ENCODE measurements at places on chromosomes 3 and 15.

- no peak for DNase-seq
These were observed 128.3 kb upstream of the BFSP2 start for GRCh38 chr3:133271539-133271938.

DNA sequence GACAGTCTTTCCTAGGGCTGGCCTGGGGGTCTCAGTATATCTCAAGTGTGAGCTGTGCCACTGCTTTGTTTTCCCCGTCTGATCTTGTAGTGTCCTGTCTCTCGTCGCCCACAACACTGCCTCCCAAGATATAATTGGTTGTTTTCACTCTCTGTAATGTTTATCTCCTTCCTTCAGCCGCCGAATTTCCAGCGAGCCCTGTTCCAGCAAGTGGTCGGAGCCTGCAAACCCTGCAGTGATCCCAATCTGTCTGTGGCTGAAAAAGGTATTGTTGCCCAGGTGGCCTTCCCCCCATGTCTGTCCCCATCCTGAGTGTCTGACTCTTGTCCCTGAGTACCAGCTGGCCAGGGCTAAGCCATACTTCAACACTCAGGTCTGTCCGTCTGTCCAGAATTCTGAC lies 9.5 kb upstream of the MANF start:
- DNase-seq = no peak

DNA sequence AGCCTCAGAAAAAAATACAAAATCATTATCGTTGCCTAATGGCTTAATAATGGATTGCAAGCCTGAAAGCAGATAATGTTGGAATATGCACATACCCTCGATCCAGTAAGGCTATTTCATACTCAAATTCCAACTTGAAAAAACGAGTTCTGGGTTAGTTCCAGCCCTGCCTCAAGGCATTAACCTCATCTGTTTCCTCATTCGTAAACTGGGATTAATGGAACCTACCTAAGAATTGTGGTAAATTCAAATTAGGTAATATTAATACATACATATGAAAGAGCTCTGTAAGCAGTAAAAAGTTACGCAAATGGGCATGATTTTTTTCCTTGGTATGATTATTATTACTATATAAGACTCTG lies 107.5 kb downstream of the SRGAP3 start:
- DNase-seq = peak; percentile 81

DNA sequence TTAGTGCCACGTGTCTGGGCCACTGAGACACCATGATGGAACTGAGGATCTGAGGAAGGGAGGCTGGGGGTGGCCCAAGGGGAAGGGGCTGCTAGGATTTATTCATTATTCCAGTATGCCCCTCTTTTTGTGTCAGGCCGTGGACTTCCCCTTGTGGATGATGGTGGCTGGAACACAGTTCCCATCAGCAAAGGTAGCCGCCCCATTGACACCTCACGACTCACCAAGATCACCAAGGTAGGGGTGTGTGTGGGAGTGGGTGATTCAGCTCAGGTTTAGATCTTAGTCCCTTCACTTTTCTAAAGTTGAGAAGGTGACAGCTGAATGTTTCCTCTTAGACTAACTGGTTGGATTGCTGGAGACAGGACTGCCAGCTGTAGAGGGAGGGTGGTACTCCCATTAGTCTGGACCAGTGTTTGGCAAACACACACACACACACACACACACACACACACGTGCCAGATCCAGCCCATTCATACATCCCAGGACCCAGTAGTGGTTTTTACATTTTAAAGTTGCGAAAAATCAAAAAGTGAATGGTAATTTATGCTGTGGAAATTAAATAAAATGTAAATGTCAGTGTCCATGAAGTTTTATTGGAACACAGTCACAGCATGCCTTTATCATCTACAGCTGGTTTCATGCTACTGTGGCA lies 11.4 kb downstream of the EIF4G1 start:
- DNase-seq = no peak

- DNase-seq = no peak
These were observed 8.4 kb upstream of the CA12 start for GRCh38 chr15:63389902-63390670.

DNA sequence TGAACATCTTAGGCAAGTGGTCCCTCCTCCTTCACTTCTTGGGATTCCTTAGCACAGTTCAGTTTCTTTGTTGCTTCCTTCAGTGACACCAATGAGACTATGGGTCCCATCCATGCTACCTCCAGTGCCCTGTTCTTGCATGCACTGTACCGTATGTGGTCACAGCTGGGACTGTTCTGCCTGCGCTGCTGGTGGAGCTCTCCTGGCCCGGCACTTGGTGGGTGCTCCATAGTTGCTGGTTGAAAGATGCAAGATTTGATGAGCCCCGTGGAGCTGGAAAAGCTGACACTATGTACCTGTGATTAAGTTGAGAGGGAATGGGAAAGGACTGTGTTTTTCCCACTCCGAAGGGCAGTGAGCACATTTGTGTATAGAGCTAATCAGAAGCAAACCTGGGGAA lies 397.8 kb downstream of the LRTM1 start:
- no peak for DNase-seq

DNA sequence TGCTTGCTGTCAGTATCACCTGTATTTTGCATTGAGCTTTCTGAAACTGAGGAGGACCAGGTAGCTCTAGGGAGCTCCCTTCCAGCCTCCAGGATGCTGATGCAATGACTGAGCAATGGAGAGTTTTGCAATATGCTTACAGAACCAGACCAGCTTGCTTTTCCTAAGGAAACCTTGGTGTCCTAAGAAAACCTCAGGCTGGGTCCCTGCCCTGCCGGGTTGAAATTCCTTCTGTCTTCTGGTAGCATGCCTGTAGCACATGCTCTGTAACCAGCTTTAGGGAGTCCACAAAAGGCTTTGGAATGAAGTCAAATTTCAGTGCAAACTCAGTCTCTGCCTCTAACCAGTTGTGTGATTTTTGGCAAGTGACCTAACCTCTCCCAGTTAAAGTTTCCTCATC lies 65.8 kb upstream of the GSK3B start:
- DNase-seq = peak; percentile 22

GRCh38 chr15:25397100-25397499 lies 41.7 kb downstream of the UBE3A start:
- no peak for DNase-seq

GRCh38 chr3:48247401-48247811 lies 6.5 kb downstream of the ZNF589 start:
- DNase-seq = no peak

- no peak for DNase-seq
These were observed 23.3 kb downstream of the FBXO22 start for GRCh38 chr15:75926931-75927330.

DNA sequence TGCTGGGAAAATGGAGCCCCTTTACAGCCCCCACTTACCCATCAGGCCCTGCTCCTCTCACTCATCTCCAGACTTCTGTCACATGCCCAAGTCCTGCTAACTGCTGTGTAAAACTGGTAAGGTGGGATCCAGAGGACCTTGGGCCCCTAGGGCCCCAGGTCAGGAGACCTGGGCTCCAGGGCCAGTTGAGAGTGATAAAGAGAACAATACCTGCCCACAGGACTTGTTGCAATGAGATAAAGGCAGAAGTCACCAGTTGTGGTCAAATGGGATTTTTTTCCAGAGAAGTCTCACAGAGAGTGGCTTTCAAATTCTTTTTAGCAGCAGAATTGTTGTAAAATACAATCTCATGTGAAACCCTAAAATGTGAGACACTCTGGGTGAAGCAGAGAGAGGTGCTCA lies 753 bp downstream of the FURIN start:
- no peak for DNase-seq

- DNase-seq = no peak
These were observed 58.7 kb downstream of the FOXB1 start for GRCh38 chr15:60062826-60063225.

GRCh38 chr3:67940210-67940952 lies 286.0 kb upstream of the SUCLG2 start:
- no peak for DNase-seq

GRCh38 chr3:55726501-55726775 lies 239.3 kb upstream of the WNT5A start:
- no peak for DNase-seq

DNA sequence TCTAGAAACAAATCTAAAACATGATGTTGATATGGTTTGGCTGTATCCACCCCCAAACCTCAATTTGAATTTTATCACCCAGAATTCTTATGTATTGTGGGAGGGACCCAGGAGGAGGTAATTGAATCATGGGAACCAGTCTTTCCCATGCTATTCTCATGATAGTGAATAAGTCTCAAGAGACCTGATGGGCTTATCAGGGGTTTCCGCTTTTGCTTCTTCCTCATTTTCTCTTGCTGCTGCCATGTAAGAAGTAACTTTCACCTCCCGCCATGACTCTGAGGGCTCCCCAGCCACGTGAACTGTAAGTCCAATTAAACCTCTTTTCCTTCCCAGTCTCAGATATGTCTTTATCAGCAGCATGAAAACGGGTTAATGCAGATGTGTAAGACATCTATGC lies 232.7 kb upstream of the ONECUT1 start:
- no peak for DNase-seq

- no peak for DNase-seq
These were observed 1001.6 kb downstream of the ROBO2 start for GRCh38 chr3:78041486-78041885.

- no peak for DNase-seq
These were observed 88.8 kb downstream of the ANO10 start for GRCh38 chr3:43533009-43533408.

DNA sequence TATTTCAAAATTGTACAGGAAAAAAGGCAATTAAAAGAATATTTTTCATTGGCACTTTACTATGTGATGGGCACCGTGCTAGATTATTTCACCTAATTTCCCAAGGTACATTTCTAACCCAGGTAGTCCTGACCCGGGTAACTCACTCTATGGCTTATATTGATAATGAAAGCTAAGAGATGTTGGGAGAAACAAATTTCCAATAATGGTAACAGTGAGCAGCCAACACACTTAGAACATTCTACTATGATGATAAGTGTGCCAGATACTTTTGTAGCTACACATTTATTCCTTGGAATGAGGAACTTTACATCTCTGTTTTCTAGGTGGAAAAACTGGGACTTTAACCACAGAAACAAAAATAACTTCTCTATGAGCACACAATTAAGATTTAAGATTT lies 7.5 kb downstream of the CCNL1 start:
- no peak for DNase-seq

- DNase-seq = no peak
These were observed 234.9 kb downstream of the OPA1 start for GRCh38 chr3:193827871-193828270.

GRCh38 chr3:114350271-114350670 lies 56.4 kb downstream of the TIGIT start:
- DNase-seq = no peak

- peak; percentile 96 for DNase-seq
These were observed 17.6 kb upstream of the EPHB3 start for GRCh38 chr3:184543843-184544512.

DNA sequence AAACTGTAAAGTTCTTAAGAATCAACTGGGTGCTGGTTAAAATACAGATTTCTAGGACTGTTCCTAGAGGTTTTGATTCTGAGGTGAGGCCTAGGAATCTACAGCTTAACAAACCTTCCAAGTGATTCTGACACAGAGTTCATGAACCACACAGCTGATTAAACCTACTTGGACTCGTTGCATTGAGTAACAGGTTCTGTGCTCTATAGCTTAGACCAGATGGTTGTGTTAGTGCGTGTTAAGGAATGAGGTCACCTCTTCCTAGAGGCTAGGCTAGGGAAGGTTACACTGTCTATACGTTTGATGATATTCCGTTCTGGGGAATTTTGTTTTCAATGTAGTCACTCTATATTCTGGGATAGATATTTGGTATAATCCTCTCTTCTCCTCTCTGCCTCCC lies 21.9 kb downstream of the EID1 start:
- DNase-seq = no peak

- DNase-seq = peak; percentile 87
These were observed 151.3 kb downstream of the XXYLT1 start for GRCh38 chr3:195119461-195120266.

DNA sequence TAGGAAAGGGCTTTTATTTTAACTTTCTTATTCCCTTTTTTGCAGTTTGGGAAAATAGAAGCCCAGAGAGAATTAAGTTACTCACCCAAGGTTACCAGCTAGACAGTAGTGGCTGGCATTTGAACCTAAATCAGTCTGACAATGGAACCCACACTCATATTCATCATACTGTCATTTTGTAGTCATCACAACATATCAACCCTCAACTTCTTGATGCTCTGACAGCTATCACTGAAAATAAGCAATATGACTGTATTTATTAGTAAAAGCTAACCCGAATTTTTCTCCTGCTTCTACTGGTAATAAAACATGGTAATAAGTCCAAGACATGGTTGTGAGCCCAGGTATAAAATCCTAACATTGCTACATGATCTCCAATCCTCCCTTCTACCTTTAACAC lies 585.8 kb upstream of the UBE2E2 start:
- DNase-seq = no peak

All from eye (tissue), 1 donor.